NCI-H1048 (cell line): ENCODE measurements at places on chromosomes 5 and 9.
A peak's percentile ranks its signal among the peaks of the same experiment; 100 is the strongest.

GRCh38 chr5:159317849-159318248 lies 12.4 kb downstream of the IL12B start:
- DNase-seq, result no peak

DNA sequence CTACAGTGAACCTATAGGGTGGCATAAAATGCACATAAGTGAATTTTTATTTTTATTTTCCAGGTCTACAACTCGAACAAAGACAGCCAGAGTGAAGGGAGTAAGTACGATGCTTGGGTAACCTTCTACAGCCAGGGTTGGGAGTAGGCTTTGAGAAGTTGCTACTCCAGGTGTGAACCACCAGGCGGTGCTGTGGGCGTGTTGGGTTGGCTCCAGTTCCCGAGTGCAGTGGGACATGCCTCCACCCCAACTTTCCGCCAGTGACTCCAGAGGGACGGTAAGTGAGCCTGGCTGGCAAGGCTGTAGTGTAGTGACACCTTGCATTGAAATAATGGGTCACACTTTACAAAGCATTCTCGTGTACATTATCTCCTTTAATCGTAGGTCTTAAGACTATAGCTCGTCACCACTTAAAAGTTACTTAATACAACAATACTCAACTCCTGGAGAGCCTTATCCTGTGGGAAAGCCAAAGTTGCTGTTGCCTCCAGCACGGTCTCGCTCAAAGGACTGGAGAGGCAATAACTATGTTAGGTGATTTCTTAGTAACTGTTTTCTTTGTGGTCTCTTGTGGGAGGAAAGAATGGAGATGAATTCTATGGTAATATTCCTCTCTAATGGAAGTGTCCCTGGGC lies 244.0 kb downstream of the ARHGAP26 start:
- peak; percentile 30 for DNase-seq

DNA sequence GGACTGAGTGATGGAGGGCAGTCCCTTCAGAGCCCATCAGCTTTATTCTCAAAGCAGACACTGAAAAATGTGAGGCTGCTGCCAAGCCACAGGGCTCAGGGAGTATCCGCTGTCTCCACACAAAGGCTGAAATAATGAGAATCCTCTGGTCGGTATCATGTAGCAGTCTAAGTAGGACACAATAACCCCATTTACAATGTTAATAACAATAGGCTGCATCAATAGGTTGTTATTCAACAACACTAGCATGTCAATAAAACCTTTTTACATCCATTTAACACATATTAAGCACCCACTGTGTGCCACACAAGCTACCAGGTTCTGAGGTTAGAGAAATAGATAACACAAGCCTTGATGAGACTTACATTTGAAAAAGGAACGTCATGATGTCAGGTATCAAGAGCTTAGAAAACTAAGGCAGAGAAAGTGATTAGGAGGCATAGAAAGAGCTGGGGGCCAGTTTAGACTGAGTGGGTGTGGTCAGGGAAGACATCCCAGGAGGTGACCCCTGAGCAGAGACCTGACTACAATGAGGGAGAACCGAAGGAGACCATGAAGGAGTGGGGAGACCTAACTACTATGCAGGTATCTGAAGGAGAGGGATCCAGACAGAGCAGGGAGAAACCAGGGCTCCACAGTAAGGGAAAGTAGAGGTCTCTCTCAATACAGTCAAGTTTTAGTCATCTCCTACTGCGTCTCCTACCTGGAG lies 140.1 kb upstream of the GRIA1 start:
- no peak for DNase-seq

DNA sequence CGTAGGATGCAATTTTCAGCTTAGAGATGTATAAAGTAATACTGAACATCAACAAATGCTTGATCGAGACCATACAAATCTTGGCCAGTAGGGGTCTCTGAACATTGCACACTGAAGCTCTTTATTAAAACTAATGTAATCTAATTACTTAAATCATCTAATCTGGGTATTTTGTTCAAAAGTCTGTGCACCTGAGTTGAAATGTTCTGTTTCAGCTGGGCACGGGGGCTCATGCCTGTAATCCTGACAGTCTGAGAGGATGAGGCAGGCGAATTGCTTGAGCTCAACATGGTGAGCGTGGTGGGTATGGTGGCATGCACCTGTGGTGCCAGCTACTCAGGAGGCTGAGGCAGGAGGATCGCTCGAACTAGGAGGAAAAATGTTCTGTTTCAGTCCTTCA lies 41.0 kb downstream of the ESM1 start:
- DNase-seq, result no peak

GRCh38 chr5:157877821-157878220 lies 18.9 kb upstream of the CLINT1 start:
- no peak for DNase-seq

- no peak for DNase-seq
Measured at GRCh38 chr5:91255396-91256141, 127.5 kb downstream of the ARRDC3 start.

- no peak for DNase-seq
Measured at GRCh38 chr5:160619381-160619780, 197.7 kb downstream of the PTTG1 start.

GRCh38 chr5:131773805-131774204 lies 23.0 kb downstream of the FNIP1 start:
- DNase-seq, result no peak

GRCh38 chr5:180271221-180271620 lies 20.7 kb downstream of the MAPK9 start:
- no peak for DNase-seq

GRCh38 chr5:158874792-158875191 lies 224.9 kb downstream of the EBF1 start:
- DNase-seq, result no peak

DNA sequence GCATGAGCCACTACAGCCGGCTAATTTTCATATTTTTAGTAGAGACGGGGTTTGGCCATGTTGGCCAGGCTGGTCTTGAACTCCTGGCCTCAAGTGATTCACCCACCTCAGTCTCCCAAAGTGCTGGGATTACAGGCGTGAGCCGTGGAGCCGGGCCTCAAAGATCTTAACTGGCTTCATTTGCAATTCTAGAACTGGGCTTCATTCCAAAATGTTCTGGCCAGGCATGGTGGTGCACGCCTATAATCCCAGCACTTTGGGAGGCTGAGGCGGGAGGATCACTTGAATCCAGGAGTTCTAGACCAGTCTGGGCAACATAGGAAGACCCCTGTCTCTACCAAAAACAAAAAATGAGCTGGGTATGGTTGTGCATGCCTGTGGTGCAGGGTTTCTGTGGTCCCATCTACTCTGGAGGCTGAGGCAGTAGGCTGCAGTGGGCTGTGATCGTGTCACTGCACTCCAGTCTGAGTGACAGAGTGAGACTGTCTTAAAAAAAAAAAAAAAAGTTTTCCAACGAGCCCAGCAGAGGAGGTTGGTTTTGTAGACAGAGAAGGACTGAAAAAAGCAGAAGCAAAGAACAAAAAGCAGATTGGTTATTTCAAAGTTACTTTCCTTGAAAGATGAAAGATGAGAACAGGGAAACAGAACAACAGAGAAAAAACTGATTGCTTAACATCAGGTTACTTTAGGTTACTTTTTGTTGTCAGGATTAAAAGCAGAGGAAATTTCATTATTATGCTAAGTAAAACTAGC lies 78.2 kb downstream of the ANKRD55 start:
- DNase-seq, result no peak

DNA sequence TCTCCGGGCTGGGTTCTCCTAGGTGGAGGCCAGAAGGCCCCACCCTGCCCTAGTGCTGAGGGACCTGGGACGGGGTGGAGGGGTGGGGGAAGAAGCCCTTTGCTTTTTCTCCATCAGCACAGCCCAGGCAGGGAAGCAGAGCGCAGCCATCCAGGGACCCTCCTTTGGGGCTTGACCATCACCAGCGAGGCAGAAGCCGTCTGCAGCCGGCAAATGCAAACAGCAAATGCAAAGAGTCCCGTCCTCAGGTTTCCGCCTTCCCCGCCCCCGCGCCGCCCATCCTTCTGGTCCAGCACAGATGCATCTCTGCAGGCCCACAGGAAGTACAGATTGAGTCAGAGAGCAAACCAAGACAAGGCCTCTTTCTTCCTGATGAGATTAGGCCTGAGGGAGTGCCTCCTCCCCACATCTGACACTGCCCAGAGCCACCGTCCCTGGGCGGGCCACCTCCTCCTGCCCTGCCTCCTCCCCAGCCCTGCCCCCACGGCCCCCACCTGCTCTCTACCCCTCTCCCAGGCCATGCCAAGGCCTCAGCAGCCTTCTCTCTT lies 23.4 kb downstream of the CORO2A start:
- DNase-seq, result no peak

- no peak for DNase-seq
Measured at GRCh38 chr5:74009502-74009901, 383.5 kb downstream of the ARHGEF28 start.

DNA sequence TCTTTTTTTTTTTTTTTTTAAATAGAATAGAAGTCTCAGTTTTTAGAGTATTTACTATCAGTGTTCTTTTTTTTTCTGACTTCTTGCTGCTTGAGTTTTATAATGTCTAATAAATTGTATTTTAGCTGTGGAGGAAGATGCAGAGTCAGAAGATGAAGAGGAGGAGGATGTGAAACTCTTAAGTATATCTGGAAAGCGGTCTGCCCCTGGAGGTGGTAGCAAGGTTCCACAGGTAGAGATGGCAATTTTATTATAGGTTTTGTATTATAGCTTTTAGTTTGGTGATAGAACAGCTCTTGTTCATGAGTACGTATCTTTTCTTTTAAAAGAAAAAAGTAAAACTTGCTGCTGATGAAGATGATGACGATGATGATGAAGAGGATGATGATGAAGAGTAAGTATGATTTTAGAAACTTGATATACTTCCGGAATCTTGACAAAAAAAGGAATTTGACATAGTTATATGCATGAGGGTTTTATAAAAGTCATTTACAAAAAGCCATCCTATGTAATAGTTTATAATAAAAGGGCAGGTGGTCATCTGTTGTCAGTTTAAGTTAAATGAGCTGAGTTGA lies 5.0 kb downstream of the NPM1 start:
- no peak for DNase-seq

- DNase-seq, result no peak
Measured at GRCh38 chr5:57478826-57479225, 3.8 kb downstream of the ACTBL2 start.

DNA sequence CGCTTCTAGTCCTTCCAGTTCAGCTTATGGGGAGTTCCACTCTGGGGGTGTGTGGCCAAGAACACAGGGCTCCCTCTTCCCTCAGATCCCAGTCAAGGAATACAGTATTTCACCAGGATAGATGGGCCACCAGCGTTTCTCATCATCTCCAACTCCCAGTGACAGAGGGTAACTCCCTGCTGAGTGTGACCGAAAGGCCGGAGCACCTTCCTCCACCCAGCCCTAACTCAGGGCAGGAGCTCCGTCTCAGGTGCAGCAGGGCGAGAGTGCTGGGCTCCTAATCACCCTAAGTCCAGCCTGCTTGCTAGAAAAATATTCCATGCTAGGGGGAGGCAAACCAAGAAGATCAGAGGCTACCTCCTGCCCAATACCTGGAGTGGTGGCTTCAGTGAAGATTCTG lies 102.6 kb downstream of the ADAMTS2 start:
- DNase-seq, result no peak

GRCh38 chr9:130806327-130806716 lies 28.7 kb upstream of the ABL1 start:
- DNase-seq, result no peak

GRCh38 chr5:178796165-178796945 lies 63.4 kb upstream of the ZNF354B start:
- no peak for DNase-seq

DNA sequence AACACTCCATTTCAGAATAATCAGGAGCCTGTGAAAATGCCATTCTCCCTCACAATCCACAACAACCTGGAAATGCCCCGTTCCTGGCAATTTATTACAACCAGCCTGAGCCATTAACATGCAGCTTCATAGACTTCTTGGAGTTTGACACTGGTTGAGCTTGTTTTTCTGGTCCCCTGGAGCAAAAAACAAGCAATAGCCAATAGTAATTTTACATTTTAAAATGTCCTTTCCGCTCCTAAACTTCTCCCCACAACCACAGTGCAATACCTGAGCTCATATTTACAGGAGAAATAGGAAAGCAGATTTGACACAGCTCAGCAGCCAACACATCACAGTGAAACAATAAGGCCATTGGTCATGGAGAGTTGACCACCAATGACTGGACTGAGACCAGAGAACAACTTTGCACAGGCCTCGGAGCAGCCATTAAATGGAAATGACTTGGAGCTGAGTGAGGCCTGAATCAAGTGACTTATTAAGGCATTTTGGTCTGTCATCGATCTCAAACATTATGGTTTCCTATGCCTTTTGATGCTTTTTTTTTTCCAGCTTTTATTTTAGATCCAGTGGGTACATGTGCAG lies 73.0 kb downstream of the ENC1 start:
- peak; percentile 21 for DNase-seq

DNA sequence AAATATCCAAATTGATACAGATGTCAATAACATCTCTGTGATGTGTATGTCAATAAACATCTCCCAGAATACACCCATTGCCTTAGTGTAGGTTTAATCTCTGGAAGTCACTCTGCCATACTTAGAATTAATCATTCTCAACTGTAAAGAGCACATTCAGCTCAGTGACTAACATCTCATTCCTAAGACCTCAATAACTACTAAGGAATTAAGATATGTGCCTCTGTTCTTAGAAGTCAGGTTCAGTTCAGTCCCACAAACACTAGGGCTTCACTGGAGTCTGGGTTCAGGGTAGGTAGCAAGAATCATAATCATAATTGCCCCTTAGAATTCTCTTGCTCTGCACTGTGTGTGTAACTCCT lies 31.7 kb downstream of the UGCG start:
- no peak for DNase-seq

DNA sequence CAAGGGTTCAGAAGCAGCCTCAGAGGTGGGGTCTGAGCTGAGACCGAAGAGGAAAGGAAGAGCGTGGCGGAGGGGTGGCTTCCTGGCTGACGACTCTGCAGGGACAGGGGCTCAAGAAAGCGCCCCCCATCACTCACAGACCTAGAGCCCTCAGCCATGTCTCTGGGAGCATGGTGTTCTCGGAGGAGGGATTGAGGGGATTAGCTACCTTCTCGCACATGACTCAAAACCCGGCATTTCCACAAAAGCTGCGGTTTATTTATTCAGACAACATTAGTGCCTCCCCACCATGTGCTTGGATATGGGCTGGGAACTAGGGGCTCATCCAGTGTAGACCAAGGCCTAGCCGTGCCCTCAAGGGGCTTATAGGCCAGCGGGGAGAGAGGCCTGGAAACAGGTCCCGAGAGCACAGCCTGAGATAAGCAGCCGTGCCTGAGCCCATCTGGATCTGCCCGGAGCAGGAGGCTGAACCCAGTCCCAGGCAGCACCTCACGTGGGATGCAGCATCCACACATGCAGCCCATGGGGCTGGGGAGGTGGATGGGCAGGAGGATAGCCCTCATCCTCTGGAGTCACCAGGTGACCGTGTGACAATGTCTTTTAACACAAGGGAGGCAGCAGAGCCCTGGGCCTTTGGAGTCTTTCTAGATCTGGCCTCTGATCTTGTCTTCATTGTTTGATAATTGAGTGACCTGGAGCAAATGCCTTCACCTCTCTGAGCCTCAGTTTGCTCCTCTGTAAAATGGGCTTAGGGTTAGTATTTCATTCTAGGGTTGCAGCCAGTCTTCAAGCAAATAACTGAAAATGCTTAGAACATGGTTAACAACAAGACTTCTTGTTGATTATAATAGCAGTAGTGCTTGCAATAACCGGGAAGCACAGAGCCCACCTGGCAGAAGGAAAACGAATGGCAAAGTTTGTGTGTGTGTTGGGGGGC lies 878 bp upstream of the HMCN2 start:
- no peak for DNase-seq
